WTC11 (cell line): ENCODE measurements at places on chromosomes 4 and X.

DNA sequence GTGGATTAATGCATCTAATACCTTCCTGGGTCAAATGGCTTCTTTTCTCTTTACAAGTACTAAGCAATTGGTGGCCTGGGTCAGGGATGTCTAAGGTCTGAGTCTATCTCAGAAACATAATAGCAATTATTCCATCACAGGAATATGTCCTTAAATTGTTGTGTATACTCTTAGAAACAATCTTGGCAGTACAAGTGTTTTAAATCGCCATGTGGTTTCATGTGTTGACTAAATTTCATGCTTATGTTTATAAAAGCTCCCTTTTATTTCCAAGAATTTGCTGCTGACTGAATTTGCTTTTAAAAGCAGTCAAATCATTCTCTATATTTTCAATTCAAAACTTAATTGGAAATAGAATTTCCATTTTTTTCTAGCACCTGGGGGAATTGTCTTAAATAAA lies 125.3 kb upstream of the PACRGL start:
- no peak for DNase-seq

DNA sequence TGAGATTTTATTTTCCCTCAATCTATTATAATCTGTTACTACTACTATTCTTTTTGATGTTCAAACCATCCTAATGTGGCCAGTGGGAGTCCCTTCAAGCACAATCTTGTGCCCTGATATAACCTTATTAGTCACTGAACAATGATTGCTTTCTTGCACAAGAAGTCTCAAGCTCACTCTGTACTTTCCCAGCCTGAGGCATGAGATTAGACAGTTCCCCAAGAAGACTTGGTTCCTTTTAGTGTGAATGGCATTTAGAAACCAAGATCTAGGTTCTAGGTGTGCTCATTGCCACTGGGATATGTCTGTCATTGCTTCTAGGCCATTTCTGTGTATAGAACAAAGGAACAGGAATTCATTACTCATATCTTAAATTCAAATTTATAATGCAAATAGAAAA lies 28.0 kb upstream of the RBM41 start:
- no peak for DNase-seq

DNA sequence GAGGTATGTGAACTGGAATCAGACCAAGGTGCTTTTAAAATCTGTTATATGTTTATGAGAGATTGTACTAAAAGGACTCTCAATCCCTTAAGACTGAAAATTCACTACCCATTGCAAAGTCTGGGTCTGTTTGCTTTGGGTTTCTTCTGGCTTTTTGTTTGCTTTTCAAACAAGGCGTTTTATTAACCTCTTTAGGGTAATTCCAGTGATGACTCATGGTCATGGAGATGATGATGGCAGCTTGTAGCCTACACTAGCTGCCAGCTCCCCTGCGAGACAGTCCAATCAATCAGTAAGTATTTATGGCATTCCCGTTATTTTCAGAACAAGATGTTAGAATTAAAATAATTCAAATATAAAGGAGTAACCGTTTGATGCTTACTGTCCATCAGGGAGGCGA lies 643.8 kb upstream of the FTHL17 start:
- no peak for DNase-seq

DNA sequence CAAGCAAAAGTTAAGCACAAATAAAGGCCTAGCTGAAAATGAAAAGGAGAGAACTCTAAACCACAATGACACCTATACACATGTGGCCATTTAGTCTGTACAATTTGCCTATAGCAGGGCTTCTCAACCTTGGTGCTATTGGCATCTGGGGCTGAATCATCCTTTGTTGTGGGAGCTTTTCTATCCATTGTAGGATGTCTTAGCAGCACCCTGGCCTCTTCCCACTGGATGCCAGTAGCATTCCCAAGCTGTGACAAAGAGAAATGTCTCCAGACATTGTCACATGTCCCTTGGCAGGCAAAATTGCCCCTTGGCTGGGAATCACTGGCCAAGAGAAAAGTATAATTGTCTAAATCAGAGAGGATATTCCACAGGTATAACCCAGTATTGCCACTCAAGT lies 13.5 kb upstream of the PRPS2 start:
- no peak for DNase-seq

GRCh38 chr4:4781936-4782707 lies 77.3 kb upstream of the MSX1 start:
- no peak for DNase-seq

GRCh38 chr4:168853770-168854169 lies 156.3 kb downstream of the CBR4 start:
- DNase-seq: no peak

GRCh38 chr4:40514497-40514951 lies 115.1 kb downstream of the RBM47 start:
- no peak for DNase-seq

DNA sequence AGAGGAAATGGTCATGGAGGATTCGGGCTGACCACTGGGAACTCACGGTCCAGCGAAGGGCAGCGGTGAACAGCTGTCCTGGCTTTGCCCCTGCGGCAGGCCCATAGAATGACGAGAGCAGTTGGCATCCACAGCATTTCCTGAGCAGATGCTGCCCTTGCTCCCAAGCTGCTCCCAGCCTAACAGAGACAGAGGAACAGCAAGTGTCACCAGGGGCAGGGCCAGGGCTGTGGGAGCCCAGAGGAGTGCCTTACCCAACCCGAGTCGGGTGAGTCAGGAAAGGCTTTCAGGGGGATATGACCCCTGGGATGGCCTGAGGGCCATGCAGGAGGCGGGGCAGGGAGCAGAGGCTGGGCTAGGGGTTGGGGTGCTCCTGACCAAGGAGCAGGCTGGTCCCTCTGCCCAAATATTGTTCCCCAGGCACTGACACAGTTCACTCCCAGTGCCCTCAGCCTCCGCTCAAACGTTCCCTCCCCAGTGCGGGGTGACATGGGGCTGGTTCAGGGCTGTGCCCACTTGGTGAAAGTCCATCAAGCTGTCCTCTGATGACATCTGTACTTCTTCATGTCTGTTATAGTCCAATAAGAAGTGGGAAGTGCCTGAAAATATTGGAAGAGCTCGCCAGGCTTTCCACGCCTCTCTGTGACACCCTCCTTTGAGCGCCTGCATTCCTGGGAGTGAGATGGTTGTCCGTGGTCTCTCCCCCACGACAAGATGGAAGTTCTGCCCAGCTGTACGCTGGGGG lies 64.7 kb upstream of the GPR78 start:
- no peak for DNase-seq

DNA sequence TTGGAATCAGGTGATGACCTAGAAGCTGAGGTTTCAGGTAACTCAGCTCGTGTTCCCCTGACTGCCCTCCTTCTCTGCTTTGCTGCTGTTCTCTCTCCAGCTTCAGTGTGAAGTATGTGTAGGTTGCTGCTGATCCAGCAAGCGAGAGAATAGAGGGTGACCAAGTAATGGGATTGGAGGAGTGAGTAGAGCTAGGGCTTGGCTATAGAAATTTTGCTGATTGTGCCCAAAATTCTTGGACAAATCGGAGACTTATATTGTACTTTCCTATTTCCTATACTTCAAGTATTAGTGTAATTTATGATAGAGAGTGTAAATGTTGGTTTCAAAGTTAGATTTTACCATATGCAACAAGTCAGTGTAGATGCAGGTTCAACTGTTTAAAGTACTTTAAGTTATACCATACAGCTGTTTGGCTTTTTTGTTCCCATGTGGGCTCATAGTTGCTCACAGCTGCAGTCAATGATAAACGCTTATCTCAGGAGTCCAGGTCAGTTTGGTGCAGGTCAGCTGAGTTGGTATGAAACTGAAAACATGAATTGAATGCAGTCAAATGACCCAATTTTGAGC lies 48.0 kb downstream of the RAPGEF2 start:
- no peak for DNase-seq

- no peak for DNase-seq
Measured at GRCh38 chr4:147760695-147761094, 28.8 kb downstream of the ARHGAP10 start.

GRCh38 chr4:23384741-23385140 lies 505.1 kb downstream of the PPARGC1A start:
- DNase-seq: no peak

GRCh38 chr4:37890801-37891259 lies at the start of gene TBC1D1:
TBC1D1 (plus strand) TSS chr4:37891084; CDS start chr4:37902096, 11,012 bp downstream.
- peak; percentile 40 for DNase-seq

- no peak for DNase-seq
Measured at GRCh38 chrX:106615041-106615440, 3.3 kb downstream of the RADX start.

GRCh38 chr4:1152290-1152689 lies 20.1 kb downstream of the SPON2 start:
- no peak for DNase-seq

DNA sequence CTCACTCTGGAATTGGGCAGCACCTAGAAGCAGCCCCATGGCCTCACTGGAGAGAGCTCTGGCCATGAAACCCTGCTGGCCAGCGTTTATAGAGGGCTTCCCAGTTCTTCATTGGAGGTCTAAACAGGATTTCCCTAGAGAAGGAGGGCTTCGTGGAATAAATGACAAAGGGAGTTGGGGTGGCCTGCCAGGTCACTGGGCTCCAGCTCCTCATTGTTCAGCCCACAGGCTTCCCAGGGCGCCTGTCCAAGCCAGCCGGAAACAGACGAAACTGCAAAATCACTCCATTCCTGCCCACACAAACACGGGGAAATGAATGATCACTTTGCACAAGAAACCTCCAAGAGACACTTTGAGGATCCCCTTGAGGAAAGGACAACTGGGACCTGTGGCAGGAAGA lies 189.7 kb downstream of the TSPAN5 start:
- no peak for DNase-seq

DNA sequence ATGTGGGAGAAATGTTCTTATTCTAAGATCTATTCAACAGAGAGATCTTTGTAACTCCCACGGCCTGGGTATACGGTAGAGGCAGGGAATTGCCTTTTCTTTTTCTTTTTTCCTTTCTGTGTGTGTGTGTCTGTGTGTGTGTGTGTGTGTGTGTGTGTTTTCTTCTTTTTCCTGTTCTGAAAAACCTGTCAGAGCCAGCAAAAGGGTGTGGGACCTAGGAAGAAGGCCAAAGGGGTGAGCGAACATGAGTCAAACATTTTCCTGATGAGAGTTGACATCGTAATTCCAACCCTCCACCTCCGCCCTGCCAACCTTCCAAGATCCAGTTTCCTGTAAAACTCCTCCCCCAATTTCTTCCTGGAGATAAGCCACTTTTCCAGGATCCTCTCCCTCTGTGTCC lies 2.8 kb upstream of the CHIC2 start:
- no peak for DNase-seq

GRCh38 chrX:67545036-67545821 lies 1.4 kb downstream of the AR start:
- DNase-seq: peak; percentile 19

GRCh38 chr4:8015512-8015911 lies 75.9 kb upstream of the AFAP1 start:
- no peak for DNase-seq

GRCh38 chrX:72526534-72527508 lies 45.8 kb downstream of the HDAC8 start:
- no peak for DNase-seq

DNA sequence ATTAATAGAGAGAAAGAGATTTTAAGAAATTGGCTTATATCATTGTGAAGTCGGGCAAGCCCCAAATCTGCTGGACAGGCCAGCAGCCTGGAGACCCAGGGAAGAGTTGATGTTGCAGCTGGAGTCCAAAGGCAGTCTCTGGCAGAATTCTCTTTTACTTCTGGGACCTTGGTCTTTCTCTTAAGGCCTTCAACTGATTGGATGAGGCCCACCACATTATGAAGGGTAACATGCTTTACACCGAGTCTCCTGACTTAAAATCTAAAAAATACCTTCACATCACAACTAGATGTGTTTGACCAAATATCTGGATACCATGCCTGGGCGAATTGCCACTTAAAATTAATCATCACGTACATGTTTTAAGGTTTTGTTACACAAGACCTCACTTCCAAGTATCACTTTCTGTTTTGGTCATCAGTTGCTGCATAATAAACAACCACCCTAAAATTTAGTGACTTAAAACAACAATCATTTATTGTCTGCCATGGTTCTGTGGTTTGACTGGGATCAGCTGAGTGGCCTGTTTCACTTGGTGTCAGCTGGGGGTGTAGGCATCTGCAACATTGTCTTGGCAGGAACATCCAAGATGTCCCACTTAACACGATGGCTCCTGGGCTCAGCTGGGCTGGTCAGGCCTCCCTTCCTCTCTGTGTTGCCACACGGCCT lies 3.4 kb downstream of the CD38 start:
- DNase-seq: no peak

- no peak for DNase-seq
Measured at GRCh38 chr4:91829531-91829930, 474.2 kb upstream of the GRID2 start.

- no peak for DNase-seq
Measured at GRCh38 chrX:154372612-154373022, 1.8 kb downstream of the FLNA start.

DNA sequence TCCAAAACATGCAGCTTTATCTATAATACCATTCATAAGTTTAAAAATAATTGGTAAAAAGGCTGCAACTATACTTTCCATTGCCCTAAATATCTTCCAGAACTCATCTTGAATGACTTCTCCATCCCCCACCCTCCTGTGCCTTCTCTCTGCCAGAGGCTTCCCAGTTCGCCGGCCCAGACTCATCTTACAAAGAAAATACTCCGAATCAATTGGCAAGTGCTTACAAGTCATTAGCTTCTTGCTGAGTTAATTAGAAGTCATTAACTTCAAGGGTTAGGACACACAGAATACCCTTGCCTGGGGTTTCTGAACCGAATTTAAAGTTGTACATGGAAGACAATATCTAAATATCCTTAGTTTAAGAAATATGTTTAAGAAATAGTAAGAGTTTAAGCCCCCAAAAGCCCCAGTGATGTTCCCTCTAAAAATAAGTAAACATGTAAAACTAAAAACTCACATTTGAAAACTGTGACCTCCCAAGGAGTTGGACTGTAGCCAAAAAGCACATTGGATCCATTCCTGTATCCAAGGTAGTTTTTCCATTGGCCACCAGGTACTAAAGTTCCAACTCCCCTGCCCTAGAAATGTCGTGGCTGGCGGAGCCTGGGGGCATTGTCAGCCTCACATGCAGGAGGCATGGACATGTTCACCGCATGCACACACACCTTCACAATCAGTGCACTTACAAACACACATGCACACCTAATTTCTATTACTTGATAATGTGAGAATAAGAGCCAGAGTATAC lies 535.2 kb upstream of the FAT1 start:
- no peak for DNase-seq

GRCh38 chr4:155161357-155161756 lies 47.1 kb upstream of the NPY2R start:
- no peak for DNase-seq

GRCh38 chr4:40038977-40039376 lies 17.7 kb upstream of the N4BP2 start:
- DNase-seq: no peak

DNA sequence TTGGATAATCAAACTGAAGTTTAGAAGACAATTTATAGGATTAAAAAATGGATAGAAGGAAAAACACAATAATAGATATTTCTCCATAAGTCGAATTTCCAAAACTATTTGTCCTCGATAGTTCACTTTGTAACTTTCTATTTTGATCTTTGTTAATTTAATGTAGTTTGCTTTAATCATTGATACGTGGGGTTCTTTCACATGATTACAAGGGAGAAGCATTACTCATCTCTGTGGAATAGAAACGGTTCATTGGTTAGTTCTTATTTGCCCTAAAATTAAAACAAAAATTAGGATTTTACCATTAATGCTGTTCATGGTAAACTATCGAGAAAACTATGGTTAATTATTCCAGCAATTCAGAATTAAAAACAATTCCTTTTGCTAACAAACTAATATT lies 2.1 kb downstream of the TET2 start:
- no peak for DNase-seq

- DNase-seq: no peak
Measured at GRCh38 chr4:141389649-141390048, 169.0 kb downstream of the ZNF330 start.
